Progenitor cell of endocrine pancreas (in vitro differentiated cells): ENCODE measurements at places on chromosomes 2 and 18. TPM values are rescaled to one million over a fixed set of nuclear protein-coding genes. Genes with fewer than 3 reads are reported as not detected.

DNA sequence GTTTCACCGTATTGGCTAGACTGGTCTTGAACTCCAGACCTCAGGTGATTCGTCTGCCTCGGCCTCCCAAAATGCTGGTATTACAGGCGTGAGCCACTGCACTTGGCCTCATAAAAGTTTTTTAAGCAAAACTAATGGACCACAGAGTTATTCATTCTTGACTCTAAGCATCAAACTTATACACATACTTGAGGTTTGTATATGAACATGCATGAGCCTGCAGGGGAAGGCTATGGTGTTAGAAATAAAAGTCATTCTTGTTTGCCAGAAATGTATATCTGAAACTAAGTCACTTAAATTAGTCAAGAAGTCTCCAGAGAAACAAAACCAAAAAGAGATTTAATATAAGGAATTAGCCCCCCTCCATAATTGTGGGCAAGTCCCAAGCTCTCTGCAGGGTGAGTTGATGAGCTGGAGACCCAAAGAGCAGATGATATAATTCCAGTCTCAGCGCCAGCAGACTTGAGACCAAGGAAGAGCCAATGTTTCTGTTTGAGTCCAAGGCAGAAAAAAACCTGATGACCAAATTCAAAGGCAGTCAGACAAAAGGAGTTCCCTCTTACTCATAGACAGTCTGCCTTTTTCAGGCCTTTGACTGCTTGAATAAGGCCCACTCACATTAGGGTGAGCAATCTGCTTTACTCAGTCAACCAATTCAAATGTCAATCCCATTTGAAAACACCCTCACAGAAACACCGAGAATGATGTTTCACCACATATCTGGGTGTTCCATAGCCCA, 69.0 kb upstream of the DSG1 start:
- no peak for DNase-seq

DNA sequence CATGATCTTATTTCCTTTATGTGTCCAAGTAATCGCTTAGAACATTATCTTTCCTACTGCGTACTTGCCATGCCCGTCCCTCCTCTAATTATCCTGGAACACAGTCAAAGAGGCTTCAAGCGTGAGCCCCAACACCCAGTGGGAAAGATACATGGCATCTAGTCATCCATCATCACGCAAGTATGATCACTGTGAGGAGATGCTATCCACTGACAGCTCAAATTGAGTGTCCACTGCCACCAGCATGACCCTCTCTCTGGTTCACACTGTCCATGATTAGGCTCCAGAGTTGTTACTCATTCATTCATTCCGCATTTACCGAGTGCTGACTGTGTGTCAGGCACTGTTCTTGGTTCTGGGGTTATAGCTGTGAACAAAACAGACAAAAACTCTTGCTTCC, 124.6 kb downstream of the COPS8 start:
- DNase-seq, result no peak

DNA sequence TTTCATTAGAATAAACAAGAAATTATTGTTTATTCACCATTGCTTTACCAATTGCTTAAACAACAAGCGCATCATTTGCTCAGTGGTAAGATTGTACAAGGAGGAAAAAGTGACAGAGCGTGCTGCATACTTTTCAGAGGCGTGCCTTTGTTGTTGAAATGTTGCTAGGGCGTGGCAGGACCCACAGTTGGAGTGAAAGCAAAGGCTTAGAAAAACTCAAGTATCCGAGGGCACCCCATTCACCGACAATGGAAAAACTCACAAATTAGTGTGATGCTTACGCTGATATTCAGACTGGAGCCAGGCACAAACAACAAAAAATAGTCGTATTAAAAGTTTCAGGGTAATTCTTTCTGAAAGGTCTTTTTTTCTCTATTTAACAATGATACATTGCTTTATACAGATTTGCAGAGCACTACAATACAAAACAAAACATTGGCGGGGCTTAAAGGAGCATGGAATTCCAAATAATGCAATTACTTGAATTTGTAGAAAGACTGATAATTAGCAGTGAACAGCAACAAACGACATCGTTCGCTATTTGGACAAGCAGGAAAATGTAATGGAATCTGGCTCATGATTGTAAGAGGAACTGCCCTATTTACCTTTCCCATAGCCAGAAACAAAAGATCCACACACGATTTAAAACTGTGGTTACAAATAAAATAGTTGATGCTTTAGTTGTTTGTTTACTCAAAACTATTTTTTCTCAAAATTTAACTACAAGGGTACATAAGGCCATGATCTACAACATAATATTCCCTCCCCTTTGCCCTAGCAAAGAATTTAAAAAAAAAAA, 37.8 kb upstream of the RTTN start:
- no peak for DNase-seq

GRCh38 chr2:65417509-65418085, 14.8 kb downstream of the SPRED2 start:
- DNase-seq, result no peak

DNA sequence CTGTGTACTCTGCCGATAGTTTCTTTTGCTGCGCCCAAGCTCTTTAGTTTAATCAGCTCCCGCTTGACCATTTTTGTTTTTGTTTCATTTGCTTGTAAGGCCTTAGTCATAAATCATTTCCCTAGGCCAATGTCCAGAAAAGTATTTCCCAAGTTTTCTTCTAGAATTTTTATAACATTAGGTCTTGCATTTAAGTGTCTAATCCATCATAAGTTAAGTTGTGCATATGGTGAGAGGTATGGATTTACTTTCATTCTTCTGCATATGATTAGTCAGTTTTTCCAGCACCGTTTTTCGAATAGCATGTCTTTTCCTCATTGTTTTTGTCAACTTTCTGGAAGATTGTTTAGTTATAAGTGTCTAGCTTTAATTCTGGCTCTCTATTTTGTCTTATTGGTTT, 484.8 kb upstream of the CNTNAP5 start:
- no peak for DNase-seq

- DNase-seq, result no peak
Measured at GRCh38 chr2:228615496-228615895, 434.0 kb upstream of the SPHKAP start.

GRCh38 chr2:223674998-223675609, 72.9 kb upstream of the SCG2 start:
- DNase-seq, result no peak

- DNase-seq, result no peak
Measured at GRCh38 chr2:171791361-171791760, 102.7 kb downstream of the SLC25A12 start.

DNA sequence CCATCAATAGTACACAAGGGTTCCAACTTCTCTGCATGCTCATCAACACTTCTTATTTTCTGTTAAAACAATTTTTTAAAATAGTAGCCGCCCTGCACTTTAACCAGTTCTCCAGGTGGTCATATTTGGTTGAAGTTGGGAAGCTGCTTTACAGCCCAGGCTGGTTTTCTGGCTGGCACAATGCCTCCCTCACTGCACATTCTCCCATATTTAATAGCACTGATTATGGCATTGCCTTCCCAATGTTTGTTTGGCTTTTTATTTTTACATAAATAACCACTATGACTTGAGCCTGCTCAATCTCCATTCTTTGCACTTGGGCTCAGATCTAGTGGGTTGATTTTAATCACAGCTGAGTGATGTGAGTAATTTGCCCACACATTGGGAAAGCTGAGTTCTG, 111.9 kb upstream of the MAP4K3 start:
- DNase-seq, result no peak

Gene SULT1C2
- total RNA-seq, result 15.4 and 16.3 TPM in 2 replicates

Gene WDR35
- 16.5 and 17.0 TPM in 2 replicates for total RNA-seq

Gene C18orf54
- total RNA-seq, result 12.2 and 12.6 TPM in 2 replicates

Gene C2orf72
- 9.7 and 11.1 TPM in 2 replicates for total RNA-seq

Gene PLGLB2
- total RNA-seq, result 7.2 and 8.3 TPM in 2 replicates

Gene PIEZO2
- 1.7 TPM in 2 replicates for total RNA-seq
